ENCODE measurements at places on chromosomes 2 and 18.

GRCh38 chr2:219658196-219658846 lies 30.9 kb downstream of the SLC4A3 start:
- H3K27me3 ChIP-seq = no peaks in the 10 kb centered on the region
- H3K4me1 ChIP-seq = no peaks in the 10 kb centered on the region
- no peak for DNase-seq
- H3K27ac ChIP-seq = peak overlapping the region; percentile 41
- no peaks in the 10 kb centered on the region for H3K36me3 ChIP-seq

- DNase-seq = no peak
- H3K27ac ChIP-seq = peak overlapping the region; percentile 21
- H3K27me3 ChIP-seq = no peaks in the 10 kb centered on the region
- H3K4me1 ChIP-seq = peaks cover 51% of the 10 kb centered on the region
- no peaks in the 10 kb centered on the region for H3K36me3 ChIP-seq
Observed at GRCh38 chr2:174607989-174608865, 10.6 kb upstream of the WIPF1 start.

DNA sequence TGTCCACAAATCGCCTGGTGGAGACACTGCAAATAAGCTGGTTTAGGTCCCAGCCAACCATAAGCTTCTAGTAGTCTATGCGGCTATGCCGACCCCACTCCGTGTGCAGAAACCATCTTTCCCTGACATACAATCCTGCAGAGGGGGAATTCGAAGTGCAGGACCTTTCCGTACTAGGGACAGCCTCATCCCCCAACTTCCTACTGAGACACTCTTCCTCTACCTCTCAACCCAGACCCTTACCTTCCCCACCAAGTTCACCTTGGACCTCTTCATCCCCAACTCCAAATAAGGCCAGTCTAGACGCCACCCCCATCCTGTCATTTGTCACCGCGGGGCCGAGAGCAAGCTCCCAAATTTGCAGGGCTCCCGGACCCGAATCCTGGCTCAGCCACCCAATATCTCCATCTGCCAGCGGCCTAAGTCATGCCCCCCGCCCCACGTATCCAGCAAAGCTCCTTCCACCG lies 496 bp downstream of the SUCLG1 start:
- H3K4me3 ChIP-seq = peak overlapping the region; percentile 100
- H3K27me3 ChIP-seq = no peaks in the 10 kb centered on the region
- no peaks in the 10 kb centered on the region for H3K36me3 ChIP-seq
- peaks cover 10% of the 10 kb centered on the region for H3K4me1 ChIP-seq
- H3K27ac ChIP-seq = peak overlapping the region; percentile 84

DNA sequence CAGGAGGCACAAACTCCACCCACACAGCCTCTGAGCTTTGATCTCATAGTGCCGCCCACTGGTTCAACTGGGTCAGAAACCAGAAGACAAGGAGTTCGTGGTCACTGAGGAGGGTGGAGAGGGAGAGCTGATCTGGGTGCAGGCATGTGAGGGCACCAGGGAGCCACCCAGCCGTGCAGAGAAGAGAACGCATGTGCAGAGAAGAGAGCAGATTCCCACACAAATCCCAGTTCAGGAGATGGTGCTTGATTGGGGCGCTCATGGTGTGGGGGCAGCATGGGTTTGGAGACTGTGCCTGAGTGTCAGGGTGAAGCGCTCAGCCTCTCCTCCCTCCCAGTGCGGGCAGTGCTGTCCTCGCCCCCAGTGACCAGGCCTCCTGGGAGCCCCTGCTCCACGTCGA lies 375.2 kb upstream of the MYT1L start:
- DNase-seq = no peak
- H3K27ac ChIP-seq = no peak overlapping the region
- H3K4me3 ChIP-seq = no peak overlapping the region
- no peaks in the 10 kb centered on the region for H3K36me3 ChIP-seq
- H3K4me1 ChIP-seq = no peaks in the 10 kb centered on the region
- H3K27me3 ChIP-seq = no peaks in the 10 kb centered on the region

- no peaks in the 10 kb centered on the region for H3K36me3 ChIP-seq
- no peaks in the 10 kb centered on the region for H3K27me3 ChIP-seq
- no peaks in the 10 kb centered on the region for H3K4me1 ChIP-seq
- no peak overlapping the region for H3K27ac ChIP-seq
- no peak for DNase-seq
Observed at GRCh38 chr2:15870565-15870964, 69.8 kb upstream of the MYCN start.

DNA sequence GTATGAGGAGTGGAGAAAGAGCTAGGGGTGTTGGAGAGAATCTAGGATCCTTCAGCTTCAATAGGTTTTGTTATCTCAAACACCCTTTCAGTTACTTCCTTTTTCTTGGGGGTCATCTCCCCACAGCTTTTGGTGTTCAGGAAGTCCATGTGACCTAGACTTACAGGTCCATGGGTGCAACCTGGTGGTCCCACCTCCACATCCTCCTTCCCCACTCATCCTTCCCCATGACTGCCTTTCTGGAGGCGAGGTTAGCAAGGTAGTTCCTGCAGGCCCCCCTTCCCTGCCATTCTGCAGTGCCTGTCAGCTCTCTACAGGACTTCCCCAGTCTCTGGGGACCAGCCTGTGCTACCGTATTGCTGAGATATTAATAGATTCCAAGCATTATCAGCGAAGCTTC lies 107.6 kb downstream of the TMEM17 start:
- H3K27me3 ChIP-seq = no peaks in the 10 kb centered on the region
- no peak overlapping the region for H3K4me3 ChIP-seq
- no peaks in the 10 kb centered on the region for H3K36me3 ChIP-seq

- H3K4me1 ChIP-seq = no peaks in the 10 kb centered on the region
- no peak overlapping the region for H3K4me3 ChIP-seq
- no peaks in the 10 kb centered on the region for H3K27me3 ChIP-seq
- no peaks in the 10 kb centered on the region for H3K36me3 ChIP-seq
- no peak overlapping the region for H3K27ac ChIP-seq
Observed at GRCh38 chr18:58255701-58256311, 211.8 kb downstream of the NEDD4L start.

DNA sequence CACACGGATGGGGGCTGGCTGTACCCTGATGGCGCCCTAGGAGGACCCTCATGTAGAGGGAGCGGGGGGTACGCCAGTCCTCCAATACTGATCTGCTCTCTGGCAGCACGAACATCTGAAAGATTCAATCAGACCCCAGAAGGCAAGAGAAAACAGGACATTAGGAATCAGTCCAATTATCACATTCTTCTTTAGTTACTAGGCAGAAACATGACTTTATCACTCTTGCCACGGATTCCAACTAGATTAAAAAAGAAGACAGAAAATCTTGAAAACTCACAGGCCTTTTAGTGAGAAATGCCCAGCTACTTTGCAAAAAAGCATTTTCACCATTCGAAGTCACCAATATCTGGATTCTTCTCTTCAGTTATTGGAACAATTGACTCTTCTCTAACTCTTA lies 68.4 kb downstream of the ID2 start:
- H3K27ac ChIP-seq = no peak overlapping the region
- H3K27me3 ChIP-seq = no peaks in the 10 kb centered on the region
- H3K4me3 ChIP-seq = no peak overlapping the region

- no peaks in the 10 kb centered on the region for H3K36me3 ChIP-seq
- H3K4me3 ChIP-seq = no peak overlapping the region
- no peaks in the 10 kb centered on the region for H3K27me3 ChIP-seq
Observed at GRCh38 chr2:39549718-39550464, 112.8 kb upstream of the MAP4K3 start.

Data from thoracic aorta (tissue), 2 donors.